KBM-7 (cell line): ENCODE measurements at places on chromosomes 11 and 22.

DNA sequence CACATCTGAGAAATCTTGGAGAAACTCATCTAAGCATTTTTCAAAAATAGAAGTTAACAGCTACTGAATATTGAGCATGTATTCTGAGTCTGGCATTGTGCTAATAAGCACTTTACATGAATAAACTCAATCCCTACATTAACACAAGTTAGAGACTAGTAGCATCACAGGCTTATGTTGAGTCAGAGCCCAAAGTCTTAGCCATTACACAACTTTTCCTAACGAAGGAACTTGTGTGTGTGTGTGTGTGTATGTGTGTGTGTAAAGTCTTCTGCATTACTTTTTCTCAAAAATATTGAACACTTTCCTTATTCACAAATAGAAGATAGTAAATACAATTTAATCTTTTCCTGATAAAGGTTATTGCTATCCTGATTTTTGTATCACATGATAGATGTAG is 8.7 kb upstream of the CLPB start:
- no peak for DNase-seq

DNA sequence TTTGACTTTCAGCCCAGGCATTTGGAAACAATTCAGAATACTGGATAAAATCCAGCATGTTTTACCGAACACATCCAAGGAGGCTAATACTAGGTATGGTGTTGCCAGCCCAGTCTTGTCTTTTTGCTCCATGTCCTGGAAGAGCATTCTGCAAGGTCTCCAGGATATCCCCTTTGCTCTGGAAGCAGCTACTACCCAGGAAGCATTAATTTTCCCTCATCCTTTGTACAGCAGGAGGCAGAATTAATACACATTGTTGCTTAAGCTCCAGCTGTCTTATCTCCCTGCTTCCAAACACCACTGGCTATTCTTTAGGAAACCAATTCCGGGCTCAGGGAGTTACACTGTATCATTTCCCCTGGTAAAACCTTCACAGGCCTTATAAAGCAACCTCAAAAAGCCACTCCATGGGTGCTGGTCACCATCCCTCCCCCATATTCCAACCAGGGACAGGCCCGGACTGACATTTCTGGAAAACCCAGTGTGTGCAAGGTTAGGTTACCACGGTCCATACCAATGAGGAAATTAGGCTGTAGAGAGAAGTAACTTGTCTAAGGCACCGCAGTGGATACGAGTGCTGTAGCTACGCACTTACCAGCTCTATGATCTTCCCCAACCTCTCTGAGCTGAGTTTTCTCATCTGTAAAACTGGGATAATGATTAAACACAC is 1.5 kb upstream of the UBASH3B start:
- no peak for DNase-seq

- DNase-seq: no peak
Measured at GRCh38 chr11:7499081-7499480, 13.8 kb downstream of the OLFML1 start.

DNA sequence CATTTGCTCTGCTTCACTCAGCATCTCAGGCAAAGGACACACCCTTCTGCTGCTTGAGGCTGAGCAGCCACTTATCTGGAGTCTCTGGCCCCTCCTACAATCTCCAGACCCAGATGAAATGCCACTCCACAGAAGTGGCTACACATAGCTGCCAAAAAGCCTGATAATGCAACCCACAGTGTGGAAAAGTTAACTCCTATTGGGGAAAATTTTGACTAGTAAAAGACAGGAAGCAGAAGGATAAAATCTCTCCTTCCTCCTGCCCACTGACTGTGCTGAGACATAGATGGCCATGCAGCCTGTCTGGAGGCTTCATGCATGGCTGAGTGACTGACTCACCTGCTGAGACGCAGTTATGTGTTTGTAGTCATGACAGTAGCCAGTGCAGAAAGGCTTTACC is 92.3 kb upstream of the TEAD1 start:
- DNase-seq: no peak

DNA sequence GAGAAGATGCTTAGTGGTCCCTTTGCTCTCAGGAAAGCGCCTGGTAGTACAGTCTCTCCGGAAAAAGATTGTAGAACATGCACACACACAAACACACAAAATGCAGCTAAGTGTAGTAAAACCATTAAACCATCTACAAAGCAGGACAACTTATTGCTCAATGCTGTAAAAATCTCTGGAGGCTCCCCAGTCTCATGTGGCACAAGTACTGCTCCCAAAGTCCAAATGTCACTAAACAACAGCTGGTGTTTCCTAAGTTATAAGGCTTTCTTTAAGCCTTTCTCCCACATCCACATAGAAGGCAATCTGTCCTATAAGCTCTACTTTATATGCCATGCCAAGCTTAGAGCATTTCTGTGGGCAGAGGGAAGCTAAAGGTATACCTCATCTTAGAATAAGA is 32.9 kb downstream of the CDON start:
- no peak for DNase-seq

DNA sequence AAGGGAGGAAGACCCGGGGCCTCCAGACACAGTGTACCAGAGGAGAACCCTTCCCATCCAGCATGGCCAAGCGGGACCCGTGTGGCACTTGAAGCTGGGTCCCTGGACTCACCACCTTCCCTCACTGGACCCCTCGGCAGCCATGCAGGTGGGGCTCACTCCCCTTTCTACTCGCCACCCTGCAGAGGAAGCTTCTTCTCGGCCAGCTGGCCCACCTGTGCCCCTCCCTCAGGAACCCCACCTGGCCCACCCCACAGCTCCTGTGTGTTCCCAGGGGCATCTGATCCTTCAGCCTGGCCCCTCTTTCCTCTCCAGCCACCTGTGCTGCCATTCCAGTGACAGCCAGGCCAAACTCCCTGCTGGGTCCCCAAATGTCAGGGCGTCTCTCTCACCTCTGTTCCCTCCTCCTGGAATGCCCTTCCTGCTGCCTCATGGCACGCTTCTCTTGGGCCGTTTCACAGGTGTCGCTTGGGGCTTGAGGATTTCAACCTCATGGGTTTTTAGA is 38.0 kb downstream of the IGF2 start:
- no peak for DNase-seq

DNA sequence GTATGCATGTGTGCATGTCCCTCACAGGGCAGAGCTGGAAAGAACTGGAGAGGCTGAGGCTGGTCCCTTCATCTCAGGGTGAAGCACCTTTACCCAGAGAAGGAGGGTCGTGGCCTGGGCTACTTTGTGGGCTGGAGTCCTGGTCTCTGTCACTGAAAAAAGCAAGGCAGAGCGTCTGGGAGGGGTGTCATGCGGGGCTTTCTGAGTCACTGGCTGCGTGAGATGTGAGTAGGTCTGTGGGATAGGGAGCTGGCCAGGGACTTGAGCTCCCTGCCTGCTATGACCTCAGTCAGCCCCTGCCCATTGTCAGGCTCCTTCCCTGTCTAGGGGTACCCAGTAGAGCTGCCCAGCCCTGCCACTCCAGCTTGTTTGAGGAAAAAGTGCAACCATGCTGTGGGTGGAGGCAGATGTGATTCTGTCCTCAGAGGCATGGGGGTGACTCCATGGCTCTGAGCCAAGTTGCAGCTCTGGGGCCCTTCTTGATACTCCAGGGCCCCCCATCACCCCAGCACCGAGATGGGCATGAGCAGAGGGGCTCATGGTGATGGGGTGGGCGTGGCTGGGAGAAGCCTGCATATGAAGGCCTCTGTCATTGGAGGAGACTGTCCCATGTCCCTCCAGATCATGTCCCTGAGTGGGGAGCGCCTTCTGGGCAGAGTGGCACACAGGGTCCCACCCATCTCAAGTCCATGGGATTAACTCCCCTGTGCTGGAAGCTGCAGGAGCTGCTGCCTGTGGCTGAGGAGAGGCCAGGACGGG is 27.8 kb downstream of the KCNQ1 start:
- no peak for DNase-seq

DNA sequence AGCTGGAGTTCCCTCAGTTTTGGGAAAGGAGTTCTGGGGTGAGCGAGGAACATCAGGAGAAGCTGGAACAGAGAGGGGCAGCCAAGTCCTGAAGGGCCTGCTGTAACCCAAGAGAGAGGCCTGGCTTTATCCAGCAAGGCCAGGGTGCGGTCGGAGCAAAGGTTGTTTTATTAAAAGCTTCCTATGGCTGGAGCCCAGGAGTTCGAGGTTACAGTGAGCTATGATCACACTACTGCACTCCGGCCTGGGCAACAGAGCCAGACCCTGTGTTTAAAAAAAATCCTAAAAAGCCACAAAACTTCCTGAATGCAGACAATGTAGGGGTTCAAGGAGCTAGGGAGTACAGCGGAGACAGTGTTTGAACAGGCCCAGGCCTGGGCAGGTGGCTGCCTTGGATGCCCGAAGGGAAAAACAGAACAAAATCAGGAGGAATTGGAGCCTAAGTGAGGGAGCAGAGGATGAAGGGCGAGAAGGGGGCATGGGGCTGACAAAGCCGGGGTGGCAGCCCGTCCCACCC is 22.2 kb upstream of the MALAT1 start:
- peak; percentile 29 for DNase-seq

- peak; percentile 16 for DNase-seq
Measured at GRCh38 chr22:36775586-36775963, 344 bp downstream of the IFT27 start.
